ENCODE measurements at places on chromosomes 16 and 17.

DNA sequence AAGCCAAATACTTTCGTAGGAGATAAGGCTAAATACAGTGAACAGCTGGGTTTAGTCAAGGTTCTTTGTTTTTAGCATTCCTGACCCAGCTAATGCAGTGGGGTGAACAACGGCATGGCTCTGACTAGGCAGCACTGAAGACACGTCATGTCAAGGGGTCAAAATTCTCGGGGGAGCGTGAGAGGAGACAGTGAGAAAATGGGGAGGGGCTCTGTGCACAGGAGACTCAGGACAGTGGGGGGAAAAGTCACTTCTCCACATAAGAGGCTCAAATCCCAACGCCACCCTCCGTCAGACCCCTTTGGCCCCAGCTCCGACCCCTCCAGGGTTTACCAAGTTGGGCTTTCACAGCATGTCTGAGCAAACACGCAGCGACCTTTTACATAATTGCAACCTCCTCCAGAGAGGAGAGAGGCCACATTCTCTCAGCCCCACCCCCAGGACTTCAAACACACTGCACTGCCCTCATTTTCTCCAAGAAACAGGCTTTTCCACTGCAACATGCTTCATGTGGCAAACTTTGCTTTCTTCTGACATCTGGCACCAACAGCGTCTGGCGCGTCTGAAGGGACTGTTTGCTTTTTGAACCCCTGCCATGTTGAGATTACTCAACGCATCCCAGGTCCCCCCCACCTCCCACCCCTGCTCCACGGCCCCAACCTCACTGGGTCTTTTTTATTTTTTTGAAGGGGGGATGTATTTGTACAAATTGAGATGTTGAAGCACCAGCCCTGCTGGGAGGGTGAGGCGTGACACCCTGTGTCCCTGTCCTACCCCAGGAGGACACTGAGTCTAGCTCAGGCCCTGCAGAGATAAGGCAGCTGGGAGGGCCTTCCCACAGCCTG, 30.0 kb downstream of the AXIN2 start:
- no peak for DNase-seq

- no peak for DNase-seq
Measured at GRCh38 chr16:26644912-26645543, 421.7 kb upstream of the C16orf82 start.

GRCh38 chr17:61353615-61354014, 46.0 kb upstream of the TBX2 start:
- no peak for DNase-seq

DNA sequence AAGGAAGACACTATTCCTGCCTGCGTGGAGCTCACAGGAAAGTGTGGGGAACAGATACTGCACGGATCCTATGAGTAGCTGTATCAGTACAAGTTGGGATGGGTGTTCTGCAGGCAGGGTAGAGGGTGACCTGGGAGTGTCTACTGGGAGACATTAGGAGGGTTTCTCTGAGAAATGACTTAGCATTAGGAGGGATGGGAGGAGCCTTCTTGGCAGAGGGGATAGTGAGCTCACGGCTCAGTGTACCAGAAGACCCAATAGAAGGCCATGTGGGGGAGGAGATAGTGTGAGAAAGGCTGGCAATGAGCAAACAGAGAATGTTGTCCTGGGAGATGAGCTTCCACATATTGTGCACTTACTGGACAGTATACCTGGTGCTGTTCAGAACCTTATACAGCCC, 109.1 kb downstream of the MSI2 start:
- no peak for DNase-seq

- no peak for DNase-seq
Measured at GRCh38 chr16:52832771-52833170, 219.9 kb downstream of the CHD9NB start.

GRCh38 chr17:40993084-40993483, 880 bp downstream of the KRTAP3-3 start:
- no peak for DNase-seq

GRCh38 chr17:52410781-52411180, 252.3 kb upstream of the CA10 start:
- DNase-seq, result peak; percentile 76

DNA sequence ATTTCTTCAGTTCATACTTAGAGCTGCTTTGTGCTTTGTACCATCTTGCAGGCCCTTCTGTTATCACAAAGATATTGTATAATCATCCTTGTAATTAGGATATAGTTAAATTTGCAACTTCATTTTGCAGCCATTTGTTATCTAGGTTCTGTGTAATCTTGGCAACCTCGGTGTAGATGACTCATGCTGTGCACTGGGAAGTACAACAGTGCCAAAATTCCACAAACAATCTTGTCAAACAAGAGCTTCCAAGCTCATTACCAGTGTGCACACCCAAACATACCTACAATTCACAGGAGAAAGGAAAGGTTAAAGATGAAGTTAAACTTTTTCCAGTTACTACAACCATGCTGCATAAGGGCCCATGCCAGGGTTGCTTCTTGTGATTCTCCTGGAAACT, 1231.8 kb downstream of the CDH11 start:
- no peak for DNase-seq

DNA sequence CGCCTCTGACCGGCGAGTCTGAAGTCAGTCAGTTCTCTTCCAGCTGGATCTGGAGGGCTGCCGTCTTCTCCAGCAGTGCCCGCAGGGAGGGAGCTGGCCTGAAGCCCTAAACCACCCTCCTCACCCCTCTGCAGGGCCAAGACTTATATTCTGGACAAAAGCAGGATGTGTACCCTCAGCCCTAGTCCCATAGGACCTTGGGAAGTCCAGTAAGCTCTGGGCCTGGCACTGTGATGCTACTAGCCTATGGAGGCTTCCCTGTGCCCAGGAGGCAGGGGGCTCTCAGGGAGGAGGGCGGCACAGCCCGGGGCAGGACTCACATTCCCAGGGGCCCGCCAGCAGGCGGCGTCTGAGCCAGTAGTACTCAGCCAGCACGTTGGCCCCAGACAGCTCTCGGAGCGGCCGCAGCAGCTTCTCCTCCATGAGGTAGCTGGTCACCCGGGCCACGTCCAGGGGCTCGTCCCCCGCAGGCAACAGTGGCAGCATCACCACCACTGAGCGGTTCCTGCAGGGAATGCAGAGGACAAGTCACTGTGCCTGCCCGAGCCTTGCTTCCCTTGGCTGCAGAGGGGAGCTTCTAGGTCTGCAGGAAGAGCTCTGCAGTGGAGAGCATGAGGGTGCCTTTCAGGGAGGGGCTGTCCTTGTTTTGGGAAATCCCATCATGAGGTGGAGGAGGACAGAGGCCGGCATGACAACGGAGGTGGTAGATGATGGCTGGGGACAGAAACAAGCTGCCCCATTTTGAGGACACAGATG, 41.7 kb downstream of the RMI2 start:
- DNase-seq, result no peak

GRCh38 chr16:85137323-85138072, 25.2 kb upstream of the CIBAR2 start:
- DNase-seq, result no peak

GRCh38 chr17:22202702-22203101, 510.4 kb downstream of the KCNJ18 start:
- DNase-seq, result no peak

GRCh38 chr16:69286941-69287713, 24.0 kb upstream of the VPS4A start:
- DNase-seq, result peak; percentile 23

DNA sequence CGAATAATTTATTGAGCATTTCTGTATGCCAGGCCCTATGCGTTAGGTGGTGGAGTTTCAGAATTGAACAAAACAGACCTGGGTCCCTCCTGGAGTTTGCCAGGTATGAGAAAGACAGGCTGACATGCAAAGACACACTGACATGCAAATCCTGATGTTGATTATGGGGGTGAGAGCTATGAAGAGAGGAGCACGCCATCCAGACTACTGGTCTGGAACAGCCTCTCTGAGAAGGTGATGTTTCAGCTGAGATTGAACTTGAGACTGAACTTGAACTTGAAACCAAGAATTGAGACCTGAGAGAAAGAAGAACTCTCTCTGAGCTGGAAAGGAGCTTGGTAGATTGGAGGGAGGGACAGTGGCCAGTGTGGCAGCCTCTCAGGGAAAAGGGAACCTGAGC, 14.2 kb upstream of the CACNG4 start:
- no peak for DNase-seq

DNA sequence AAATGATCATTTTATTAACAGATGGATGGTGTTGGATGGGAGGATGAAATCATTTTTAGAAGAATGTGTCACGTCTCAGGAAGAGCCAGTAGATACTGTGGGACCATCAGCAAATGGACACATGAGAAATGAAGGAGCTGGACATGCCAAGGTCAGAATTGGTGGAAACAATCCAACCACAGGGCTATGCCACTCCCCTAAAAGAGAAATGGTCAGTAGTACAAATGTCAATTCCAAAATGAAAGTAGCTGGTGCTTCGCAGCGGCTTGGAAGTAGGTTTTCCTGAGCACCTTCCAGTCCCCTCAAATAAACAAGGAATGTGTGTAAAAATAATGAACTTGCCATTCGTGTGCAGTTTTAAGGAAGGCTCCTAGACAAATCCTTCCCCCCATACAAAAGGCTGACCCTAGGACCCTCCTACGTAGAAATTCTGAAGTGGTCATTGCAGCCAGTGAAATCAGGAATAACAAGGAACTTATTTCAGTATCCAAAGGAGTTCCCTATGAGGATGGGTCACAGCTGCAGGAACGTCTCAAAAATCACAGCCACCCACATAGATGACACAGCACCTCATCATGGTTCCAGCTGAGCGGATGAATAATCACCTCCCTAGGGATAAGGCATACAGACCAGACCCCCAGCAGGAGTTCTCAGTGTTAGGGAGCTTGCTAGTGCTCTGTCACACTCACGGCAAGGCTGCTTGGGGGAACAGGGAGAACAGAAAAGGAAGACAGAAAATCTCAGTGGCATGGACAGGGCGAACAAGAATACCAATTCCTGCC, 239.2 kb downstream of the HS3ST3A1 start:
- no peak for DNase-seq

DNA sequence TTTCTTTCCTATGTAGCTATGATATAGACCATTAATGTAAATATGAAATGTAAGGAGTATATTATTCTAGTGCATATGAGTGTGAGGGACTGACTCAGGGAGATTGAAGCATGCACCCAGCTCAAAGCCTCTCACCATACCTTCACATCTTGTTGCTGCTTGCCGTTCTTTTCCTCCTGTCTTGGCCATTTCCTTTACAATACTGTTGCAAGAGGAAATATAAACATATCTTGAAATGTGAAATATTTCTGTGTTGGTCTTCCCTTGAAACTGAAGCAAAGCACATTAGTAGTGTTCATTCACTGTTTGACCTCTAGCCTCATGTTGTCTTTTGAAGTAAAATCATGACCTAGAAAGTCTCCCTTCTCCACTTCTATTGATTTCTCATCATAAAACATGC, 46.6 kb downstream of the PHKB start:
- no peak for DNase-seq

DNA sequence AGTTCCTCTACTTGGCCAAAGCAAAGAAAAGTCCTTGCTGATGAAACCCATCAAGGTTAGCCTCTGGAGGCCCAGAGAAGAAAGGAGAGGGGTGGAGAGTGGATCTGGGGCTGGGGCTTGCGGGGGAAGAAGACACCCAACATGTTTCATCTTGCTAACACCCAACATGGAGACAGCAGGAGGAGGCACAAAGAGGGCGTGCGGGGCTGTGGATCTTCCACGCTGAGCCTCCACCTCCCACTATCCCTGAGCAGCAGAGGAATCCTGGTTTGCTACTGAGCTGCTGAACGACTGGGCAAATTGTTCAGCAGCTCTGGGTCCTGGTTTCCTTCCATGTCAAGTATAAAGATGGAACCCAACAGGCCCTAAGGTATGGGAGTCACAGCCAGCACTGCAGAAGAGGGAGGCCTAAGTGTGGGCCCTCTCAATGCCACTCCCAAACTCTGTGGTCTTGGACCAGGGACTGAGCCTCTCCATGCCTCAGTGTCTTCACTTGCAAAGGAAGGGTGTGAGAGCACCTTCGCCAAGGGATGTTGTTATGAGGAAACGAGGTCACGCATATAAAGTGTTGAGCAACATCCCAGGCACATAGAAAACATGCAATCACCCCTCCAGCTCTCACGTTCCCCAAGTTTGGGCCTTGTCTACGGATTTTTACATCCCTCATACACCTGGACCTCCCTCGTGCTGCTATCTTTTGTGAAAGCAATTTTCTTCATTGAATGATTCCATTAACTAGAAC, 122.5 kb downstream of the XYLT1 start:
- DNase-seq, result no peak

- DNase-seq, result no peak
Measured at GRCh38 chr16:69496896-69497295, 68.9 kb upstream of the NFAT5 start.

DNA sequence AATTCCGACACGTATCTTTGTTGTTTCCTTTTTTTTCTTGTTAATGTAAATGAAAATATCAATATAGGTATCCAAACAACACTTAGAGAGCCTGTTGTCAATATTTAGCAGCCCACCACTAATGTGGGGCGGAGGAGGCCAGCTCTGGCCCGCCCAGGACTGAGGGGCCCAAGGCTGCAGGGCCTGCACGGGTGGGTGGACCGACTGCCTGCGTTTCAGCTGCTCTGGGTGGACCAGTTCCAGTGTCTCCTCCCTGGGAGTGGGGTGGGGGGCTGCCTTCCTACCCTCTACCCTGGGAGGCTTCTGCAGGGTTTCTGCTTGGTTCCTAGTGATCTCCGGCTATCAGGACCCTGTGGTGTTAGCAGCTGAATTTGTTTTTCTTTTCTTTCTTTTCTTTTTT, 15.9 kb upstream of the ADGRG1 start:
- DNase-seq, result no peak

DNA sequence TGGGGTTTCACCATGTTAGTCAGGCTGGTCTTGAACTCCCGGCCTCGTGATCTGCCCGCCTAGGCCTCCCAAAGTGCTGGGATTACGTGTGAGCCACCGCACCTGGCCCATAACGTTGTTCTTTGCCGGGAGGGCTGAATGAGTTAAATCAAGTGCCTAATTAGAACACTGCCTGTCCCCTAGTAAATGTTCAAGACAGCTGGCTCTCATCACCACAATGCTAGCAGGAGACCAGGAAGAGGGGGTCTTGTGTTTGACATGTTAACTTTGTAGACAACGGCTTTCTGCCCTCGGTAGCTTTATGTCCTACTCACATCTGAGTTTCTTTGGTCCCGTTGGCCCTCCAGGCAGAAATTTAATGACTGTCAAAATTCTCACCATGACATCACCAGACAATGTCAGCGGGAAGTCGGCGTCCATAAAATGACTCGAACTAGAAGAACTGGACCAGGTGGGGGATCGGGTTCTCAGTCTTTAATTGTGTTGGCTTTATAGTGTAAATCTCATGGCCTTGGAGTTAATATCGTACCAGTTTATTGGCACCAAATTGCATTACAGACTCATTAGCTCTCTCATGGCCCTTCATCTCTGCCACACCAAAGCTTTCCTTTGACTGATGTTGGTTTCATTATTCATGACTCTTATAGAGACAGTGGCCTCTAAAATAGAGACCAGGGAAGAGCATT, 11.4 kb upstream of the ITPRIPL2 start:
- DNase-seq, result no peak

GRCh38 chr17:33521784-33522183, 228.7 kb upstream of the ASIC2 start:
- peak; percentile 13 for DNase-seq

GRCh38 chr17:80947200-80947940, 44.3 kb upstream of the CHMP6 start:
- no peak for DNase-seq

Measured in NCI-H345 (cell line).